ENCODE measurements at places on chromosomes 2 and 18.

DNA sequence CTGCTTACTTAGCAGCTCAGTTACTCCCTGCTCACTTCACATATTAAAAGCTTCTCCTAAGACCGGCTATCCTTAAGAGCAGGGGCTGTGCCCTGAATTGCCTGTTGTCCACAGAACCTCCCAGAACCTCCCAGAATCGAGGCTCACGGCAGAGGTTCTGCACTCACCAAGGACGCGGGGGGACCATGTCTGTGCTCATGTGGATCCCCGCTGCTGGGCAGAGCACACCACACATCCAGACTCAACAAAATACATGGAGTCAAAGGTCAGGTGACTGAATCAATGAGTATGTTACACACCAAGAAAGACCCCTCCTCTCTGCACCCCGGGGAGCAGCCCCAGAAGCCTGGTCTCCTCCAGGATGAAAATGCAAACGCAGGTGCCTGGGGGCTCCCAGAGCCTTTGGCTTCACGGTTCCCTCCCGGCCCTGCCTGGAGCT, 149.0 kb downstream of the MBP start:
- peaks cover 15% of the 10 kb centered on the region for H3K4me1 ChIP-seq
- peak; percentile 73 for DNase-seq
- no peak overlapping the region for H3K27ac ChIP-seq
- H3K27me3 ChIP-seq = no peaks in the 10 kb centered on the region
- H3K4me3 ChIP-seq = no peak overlapping the region
- H3K36me3 ChIP-seq = no peaks in the 10 kb centered on the region

GRCh38 chr18:58539659-58540380, 89.1 kb downstream of the ALPK2 start:
- H3K27ac ChIP-seq = no peak overlapping the region
- no peak for DNase-seq
- H3K4me3 ChIP-seq = no peak overlapping the region

GRCh38 chr2:102661846-102662245, 42.5 kb downstream of the SLC9A2 start:
- DNase-seq = no peak
- no peaks in the 10 kb centered on the region for H3K27me3 ChIP-seq

GRCh38 chr2:238587776-238588660, 161.3 kb downstream of the ASB1 start:
- no peak overlapping the region for H3K27ac ChIP-seq
- DNase-seq = peak; percentile 17
- H3K4me1 ChIP-seq = no peaks in the 10 kb centered on the region
- H3K27me3 ChIP-seq = no peaks in the 10 kb centered on the region
- no peaks in the 10 kb centered on the region for H3K36me3 ChIP-seq

- peak overlapping the region; percentile 29 for H3K27ac ChIP-seq
- no peak for DNase-seq
- H3K36me3 ChIP-seq = no peaks in the 10 kb centered on the region
- H3K27me3 ChIP-seq = no peaks in the 10 kb centered on the region
Measured at GRCh38 chr2:6934758-6935651, 17.8 kb downstream of the RNF144A start.

DNA sequence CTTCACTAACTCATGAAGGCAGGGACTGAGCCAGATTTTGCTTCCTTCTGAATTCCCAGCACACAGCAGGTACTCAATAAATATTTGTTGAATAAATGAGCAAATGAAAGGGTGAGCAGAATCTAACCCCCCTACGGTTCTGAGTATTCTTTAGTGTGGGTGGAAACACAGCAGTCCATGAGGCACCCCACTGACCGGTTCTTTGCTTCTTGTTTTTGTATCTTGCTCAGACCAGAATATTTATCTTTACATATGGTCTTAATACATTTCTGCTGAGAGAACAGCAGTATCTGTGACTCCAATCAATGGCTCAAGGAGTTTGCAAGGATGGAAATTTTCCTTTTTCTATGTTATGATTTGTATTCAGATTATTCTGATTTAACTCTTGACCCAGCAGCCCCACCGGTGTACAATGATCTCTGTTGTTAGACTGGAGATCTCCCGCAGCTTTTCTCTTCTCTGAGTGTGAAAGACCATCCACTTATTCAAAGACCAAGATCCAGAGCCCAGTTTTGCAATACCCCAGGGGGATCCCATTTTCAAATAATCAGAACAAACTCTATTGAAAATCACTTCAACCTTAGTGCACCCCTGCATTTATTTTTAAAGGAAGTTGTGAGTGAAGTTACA, 506.5 kb upstream of the TNP1 start:
- DNase-seq = no peak
- no peak overlapping the region for H3K27ac ChIP-seq
- H3K27me3 ChIP-seq = no peaks in the 10 kb centered on the region
- H3K4me3 ChIP-seq = no peak overlapping the region
- H3K36me3 ChIP-seq = no peaks in the 10 kb centered on the region

- H3K27ac ChIP-seq = peak overlapping the region; percentile 6
- DNase-seq = no peak
- H3K27me3 ChIP-seq = no peaks in the 10 kb centered on the region
- no peaks in the 10 kb centered on the region for H3K36me3 ChIP-seq
- no peaks in the 10 kb centered on the region for H3K4me1 ChIP-seq
Measured at GRCh38 chr18:11089931-11090715, 59.2 kb downstream of the PIEZO2 start.

- H3K4me3 ChIP-seq = no peak overlapping the region
- no peaks in the 10 kb centered on the region for H3K36me3 ChIP-seq
- peak; percentile 51 for DNase-seq
- no peak overlapping the region for H3K27ac ChIP-seq
Measured at GRCh38 chr2:238489896-238490295, 63.2 kb downstream of the ASB1 start.
